Astrocyte (in vitro differentiated cells and primary cell): ENCODE measurements at places on chromosomes 6 and 20. TPM values are rescaled to one million over a fixed set of nuclear protein-coding genes. Genes with fewer than 3 reads are reported as not detected.

- DNase-seq: no peak
These were observed 13.7 kb downstream of the QRSL1 start for GRCh38 chr6:106643061-106643460.

- DNase-seq: no peak
These were observed 39.0 kb upstream of the IFNGR1 start for GRCh38 chr6:137258170-137258569.

- no peak for DNase-seq
These were observed 155.6 kb downstream of the DTNBP1 start for GRCh38 chr6:15507221-15507620.

The CASS4 gene
- 2.3 and 2.5 TPM in 2 replicates for total RNA-seq

The BFSP1 gene
- 3.7 and 4.2 TPM in 2 replicates for total RNA-seq
